NCI-H1092 (cell line): ENCODE measurements at places on chromosomes 7 and 10.
A peak's percentile ranks its signal among the peaks of the same experiment; 100 is the strongest.

GRCh38 chr10:109974504-109975191 lies 33.1 kb upstream of the ADD3 start:
- DNase-seq: no peak

DNA sequence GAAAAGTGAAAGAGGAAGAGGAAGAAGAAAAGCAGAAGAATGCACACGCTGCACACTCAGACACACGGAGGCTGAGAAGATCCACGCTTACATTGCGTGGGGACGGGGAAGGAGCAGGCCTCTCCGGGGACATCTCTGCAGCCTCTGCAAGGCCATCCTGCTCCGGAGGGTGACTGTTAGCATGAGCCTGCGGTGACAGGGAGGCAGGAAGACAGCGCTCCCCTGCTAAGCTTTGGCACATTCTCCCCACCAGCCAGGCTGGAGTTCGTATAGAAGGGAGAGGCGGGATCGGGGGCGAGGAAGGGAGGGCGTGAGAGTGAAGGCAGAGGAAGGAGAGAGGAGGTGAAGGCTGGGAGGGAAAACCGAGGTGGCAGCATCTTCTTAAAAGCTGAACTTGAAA lies 366.0 kb upstream of the SHH start:
- DNase-seq: no peak

DNA sequence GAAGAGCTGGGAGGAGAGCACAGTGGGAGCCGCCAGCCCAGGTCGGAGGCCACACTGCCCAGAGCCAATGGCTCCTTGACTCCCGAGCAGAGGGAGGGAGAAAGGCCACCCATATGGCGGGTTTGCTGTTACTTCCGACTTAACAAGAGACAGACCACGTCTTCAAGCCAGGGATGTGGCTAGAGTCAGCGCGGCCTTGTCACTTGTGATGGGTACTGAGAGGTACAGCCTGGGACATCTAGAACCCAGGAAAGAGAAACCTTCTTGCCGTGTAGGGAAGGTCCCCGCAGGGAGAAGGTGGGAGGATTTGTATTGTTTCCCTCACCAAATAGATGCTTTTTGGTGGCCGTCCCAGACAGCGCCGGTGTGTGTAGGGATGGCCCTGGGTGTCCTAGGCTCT lies 127.6 kb downstream of the PAXIP1 start:
- DNase-seq: no peak

DNA sequence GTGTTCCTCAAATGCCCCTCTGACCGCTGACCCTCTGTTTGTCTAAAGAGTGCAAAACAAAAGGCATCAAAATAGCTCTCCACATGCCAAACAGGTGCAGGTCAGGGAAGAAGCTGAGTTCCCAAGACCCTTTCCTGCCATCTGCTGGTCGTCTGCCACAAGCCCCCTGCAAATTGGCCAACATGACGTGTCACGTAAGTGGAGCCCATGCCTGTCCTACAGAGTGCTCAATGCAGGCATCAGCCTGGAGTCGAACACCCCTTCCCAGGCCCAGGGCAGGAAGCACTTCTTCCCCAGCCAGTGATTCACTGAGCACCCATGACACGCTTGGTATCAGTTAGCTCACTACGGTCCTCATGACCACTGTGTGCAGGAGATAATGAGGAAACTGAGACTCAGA lies 14.1 kb downstream of the TMEM72 start:
- no peak for DNase-seq

DNA sequence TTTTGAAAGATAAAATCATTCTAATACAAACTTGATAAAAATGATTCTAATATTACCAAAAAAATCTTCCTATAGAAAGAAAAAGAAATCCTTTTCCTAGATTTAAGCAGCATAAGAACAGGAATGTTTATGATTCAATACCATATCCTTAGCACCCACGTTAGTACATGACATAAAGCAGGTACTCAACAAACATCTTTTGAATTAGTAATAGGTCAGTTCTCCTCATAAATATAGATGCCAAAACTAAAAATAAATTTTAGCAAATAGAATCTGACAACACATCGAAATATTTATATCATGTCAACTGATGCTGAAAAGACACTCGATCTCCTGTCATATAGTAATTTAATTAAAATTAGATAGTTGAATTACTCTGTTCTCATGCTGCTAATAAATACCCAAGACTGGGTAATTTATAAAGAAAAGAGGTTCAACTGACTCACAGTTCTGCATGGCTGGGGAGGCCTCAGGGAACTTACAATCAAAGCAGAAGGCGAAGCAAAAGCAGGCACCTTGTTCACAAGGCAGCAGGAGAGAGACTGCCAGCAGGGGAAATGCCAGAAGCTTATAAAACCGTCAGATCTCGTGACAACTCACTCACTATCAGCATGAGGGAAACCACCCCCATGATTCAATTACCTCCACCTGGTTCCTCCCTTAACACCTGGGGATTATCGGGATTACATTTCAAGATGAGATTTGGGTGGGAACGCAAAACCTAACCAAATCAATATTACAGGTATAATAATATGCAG lies 191.8 kb downstream of the HTR7 start:
- no peak for DNase-seq

DNA sequence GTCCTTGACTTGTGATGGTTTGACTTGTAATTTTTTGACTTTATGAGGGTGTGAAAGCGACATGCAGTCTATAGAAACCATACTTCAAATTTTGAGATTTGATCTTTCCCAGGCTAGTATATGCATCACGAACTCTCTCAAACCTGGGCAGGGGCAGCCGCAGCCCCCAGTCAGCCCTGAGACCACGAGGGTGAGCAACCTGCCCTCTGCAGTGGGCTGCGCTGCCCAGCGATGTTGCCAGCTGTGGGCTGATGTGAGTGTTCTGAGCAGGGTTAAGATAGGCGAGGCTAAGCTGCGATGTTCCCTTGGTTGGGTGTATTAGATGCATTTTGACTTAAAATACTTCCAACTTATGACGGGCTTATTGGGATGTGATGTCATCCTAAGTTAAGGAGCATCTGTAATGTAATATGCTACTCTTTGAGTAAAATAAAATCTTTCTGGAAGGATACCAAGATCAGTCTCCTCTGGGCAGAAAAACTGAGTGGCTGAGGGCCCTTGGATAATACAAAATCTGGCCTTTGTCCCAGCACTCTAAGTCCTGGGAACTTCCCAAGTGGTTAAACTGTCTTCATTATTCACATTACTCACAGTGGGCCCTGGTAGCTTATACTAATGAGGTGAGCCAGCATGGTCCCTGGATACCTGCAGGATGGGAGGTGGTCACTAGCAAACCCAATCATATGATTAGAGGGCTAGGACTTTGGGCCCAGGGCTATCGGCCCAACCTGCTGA lies 28.4 kb upstream of the CNPY1 start:
- DNase-seq: no peak

- no peak for DNase-seq
These were observed 324.8 kb downstream of the SFMBT2 start for GRCh38 chr10:7085913-7086589.

DNA sequence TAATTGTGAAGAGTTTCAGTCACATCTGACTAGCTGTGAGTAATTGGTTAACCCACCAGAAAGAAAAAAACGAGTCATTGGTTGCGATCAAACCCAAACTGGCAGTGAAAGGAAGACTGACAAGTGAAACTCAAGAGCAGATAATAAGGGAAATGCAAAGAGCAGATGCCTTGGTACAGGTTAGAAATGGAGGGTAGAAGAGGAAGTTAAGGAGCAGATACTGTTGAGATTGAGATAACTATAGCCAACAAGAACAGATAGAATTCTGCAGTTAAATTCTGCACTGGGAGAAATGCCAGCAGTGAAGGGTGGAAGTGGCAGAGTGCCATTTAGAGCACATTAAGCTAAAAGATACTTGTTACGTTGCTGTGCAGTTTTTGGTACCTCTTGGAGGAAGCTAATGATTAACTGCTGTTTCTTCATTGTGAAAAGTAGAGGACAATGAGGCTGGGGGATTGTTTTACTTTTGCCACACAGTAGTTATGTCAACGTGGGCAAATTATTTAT lies 65.8 kb downstream of the CDK13 start:
- DNase-seq: peak; percentile 53

DNA sequence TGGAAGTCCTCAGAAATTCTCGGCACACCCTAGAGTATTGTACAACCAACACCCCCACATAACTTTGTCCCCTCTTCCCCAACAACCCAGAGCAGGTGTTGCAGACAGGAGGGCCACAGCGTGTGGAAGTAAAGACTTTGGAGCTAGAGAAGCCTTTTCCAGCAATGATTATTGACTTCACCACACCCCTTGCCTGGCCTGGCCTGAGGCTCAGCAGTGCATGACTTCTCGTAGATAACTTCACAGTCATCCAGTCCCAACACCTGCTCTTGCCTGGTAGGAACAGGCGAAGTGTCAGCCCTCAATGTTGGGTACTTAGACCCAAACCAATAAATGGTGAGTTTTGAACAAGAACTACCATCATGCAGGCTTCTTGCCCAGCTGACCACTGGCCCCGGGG lies 36.7 kb downstream of the GOT1 start:
- DNase-seq: no peak

DNA sequence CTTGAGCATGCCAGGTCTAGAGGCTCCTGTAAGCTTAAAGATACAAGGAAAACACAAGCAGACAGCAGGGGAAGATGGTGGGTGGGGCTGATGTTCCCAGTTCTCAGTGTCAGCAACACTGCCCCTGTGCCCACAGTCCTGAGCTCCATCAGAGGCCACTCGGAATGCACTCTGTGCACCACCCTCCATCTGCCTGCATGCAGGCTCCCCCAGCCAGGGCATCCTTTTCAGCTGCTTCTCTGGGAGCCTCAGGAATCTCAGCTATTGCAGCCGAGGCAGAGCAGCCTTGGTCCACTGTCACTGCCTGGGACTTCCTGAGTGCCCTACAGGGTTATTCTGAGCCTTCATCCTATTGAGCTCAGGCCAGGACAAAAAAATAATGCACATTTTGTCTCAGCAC lies 22.2 kb downstream of the LBX1 start:
- no peak for DNase-seq

GRCh38 chr7:106050746-106051117 lies 61.4 kb downstream of the SYPL1 start:
- no peak for DNase-seq

DNA sequence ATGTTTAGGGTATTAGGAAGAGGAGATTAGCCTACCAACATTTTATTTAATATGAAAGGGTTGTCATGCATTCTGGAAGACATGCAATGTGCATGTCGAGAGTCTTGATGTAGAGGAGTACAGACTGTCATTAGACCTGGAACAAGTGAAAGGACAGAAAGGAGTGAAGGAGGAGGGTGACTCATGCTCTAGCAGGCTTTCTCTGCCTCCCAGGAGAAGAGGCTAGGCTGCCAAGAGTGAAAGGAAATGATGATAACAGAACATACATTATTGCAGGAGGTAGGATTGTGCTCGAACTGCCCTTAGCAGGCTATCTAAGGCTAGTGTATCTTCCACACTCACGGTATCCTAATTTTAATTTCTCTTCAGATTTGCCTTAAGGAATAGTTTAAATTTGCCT lies 228.8 kb downstream of the EXOC4 start:
- DNase-seq: no peak

DNA sequence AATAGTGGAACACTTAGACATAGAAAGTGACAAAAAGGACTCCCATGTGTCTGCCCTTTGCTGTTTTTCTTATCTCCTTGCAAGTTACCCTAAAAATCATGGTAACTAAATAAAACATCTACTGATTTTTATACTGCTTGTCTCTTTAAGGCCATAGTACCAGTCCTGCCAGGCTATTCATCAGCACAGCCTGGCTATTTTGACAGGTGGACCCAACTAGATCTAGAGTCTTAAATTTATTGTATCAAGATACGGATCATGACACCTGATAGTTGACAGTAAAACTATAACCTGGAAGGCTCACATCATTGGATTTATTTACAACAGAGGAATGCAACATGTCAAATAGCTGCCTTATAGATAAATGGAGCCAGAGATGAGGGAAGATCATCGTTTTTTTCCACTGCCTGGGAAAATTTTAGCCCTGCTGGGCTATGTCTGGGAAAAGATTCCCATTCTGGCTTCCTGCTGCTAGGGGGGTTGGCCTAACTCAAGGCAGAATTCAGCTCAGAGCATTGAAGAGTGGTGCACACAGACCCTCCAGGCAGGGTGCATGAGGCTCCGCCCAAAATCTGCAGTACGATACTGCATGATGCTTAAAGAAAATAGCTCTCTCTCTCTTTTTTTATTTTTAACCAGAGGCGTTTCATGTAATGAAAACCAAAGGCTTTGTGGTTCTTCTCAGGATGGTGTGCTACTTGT lies 292.0 kb upstream of the FZD8 start:
- DNase-seq: peak; percentile 8

DNA sequence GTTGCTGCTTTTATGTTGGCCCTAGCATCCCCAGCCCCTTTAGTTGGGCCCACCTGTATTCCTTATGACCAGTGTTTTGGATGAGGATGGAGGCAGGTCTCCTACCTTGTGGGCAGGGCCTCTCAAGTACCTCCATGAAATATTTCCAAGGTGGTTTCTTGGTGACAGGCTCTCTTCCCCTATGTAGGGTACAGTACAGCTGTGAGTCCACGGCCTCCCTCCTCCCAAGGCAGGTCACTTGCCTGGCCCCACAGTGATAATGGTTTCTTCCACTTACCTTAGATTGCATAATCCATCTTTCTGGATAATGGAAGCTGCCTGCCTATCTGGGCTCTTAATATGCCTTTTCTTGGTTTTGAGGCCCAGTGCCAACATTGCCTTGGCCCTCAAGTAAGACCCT lies 110.4 kb downstream of the NT5C2 start:
- DNase-seq: no peak

GRCh38 chr10:104122225-104123107 lies 495 bp downstream of the SFR1 start:
- DNase-seq: no peak

DNA sequence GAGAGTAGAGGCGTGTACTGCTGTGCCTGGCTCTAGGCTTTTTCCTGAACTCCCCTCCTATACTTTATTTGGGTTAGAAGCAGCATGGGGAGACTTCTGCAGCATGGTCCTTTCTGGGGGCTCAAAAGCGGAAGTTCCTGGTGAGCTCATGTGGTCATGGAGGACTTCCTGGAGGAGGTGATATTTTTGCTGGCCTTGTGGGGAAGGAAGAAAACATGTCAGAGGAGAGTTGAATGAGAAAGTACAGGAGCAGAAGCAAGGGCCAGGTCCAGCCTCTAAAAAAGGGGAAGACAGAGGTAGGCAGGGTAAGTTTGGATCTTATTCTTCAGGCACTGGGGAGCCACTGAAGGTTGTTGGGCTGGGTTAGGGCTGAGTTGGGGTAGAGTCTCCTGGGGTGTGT lies 45.5 kb downstream of the CASTOR2 start:
- DNase-seq: no peak

DNA sequence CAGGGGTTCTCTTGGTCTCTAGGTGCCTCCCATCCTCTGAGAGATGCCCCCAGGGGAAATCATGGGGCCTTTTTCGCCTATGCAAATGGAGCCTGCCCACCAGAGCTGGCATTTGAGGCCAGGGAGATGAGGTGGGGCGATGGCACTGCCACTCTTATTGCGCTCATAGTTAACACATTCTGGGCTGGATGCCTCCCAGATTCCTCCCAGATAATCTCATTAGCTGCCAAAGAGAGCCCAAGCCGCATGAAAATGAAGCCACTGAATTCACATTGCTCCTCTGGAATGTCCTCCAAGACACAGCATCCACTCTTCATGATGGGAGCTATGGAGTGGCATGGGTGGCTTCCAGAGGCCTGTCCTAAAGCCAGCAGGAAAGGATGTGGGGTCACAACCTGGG lies 61.0 kb downstream of the GOLGA7B start:
- no peak for DNase-seq

GRCh38 chr10:125325326-125325725 lies 165.0 kb upstream of the CTBP2 start:
- no peak for DNase-seq

- no peak for DNase-seq
These were observed 11.7 kb upstream of the ZNF239 start for GRCh38 chr10:43585981-43586729.

GRCh38 chr10:109430043-109430760 lies 493.1 kb downstream of the XPNPEP1 start:
- DNase-seq: no peak
